CD4-positive, alpha-beta T cell treated with Interleukin-21 for 1 hour (primary cell): ENCODE measurements at places on chromosomes 13 and 19.

DNA sequence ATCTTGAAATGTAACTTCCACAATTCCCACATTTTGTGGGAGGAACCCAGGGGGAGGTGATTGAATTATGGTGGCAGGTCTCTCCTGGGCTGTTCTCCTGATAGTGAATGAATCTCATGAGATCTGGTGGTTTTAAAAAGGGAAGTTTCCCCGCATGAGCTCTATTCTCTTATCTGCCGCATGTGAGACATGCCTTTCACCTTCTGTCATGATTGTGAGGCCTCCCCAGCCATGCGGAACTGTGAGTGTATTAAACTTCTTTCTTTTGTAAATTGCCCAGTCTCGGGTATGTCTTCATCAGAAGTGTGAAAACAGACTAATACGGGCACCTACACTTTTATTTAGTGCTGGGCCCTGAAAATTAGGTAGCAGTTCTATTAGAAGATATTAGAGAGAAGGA lies 45.8 kb downstream of the TNFSF13B start:
- DNase-seq = no peak

- peak; percentile 83 for DNase-seq
Measured at GRCh38 chr13:51451467-51452360, 1.1 kb downstream of the INTS6 start.

- no peak for DNase-seq
Measured at GRCh38 chr19:17235971-17236777, 9.5 kb downstream of the NR2F6 start.

GRCh38 chr19:17794731-17795494 lies at the start of gene B3GNT3:
Gene B3GNT3, plus strand, starts transcription at chr19:17795138. Its CDS starts 12,670 bp downstream, at chr19:17807808.
- no peak for DNase-seq

DNA sequence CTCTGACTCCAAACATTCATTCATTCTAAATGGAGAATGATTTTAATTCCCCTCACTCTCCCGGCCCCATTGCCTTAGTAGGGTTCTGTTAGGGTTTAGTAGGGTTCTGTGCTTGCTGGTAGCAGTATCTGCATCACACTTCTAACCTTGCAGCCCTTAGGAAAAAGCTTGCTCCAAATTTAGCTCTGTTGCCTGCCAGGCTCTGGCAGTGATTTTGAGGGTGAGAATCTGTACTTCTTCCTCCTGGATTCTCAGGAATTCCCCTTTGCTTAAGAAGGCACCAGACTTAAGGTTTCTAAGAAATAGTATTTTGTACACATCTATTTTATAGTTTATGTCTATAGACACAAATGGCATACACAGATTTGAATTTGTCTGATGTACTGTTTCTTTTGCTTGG lies 14.7 kb downstream of the B3GLCT start:
- no peak for DNase-seq

DNA sequence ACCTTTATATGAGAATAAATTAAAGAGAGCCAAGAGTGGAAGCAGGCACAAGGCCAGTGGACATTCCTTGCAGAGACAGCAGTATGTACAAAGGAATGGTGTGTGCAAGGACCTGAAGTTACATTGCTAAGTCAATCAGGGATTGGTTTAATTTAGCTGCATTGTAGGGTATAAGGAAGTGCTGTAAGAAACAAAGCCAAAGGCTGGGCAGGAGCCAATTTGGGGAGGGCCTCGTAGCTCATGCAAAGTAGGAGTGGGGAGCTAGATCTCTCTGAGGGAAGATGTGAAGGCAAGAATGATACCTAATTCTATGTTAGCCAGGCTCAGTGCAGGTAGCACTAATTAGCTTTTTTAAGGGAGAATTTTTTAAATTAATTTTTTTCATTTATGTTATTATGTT lies 76.7 kb downstream of the SLAIN1 start:
- DNase-seq = no peak

DNA sequence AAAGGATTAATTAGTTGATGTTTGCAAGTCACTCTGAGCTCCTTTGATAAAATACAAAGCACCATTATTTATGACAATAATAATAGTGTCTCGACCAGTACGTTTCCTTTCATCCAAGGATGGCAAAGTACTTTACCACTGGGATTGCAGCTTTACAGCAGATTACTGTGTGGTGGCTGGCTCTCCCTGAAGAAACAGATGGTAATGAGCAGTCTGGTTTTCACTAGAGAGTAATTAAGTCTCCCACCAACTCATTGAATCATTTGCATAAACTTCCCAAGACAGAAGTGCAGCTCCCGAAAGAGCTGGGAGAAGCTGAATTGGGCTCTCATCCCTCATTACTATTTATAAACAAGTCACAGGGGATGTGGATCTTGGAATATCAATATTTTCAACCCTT lies 48.7 kb downstream of the KLF5 start:
- no peak for DNase-seq

DNA sequence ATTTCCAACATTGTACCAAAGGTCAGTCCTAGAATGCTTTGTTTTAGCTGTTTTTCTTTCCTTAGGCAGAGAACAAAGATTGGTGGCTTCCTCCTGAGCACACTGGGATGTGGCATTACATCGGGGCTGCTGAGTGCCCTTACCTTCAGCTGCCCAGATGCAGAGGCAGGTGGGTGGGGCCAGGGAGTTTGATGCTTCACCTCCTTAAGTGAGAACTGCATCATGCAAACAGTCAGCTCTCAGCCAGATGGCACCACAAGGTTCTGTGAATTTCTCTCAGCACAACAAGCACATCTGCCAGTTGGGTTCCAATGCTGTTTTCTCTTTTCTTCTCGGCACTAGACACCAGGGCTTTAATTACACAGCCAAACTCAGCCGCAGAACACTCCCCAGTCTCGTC lies 87.4 kb upstream of the UBL3 start:
- peak; percentile 57 for DNase-seq

DNA sequence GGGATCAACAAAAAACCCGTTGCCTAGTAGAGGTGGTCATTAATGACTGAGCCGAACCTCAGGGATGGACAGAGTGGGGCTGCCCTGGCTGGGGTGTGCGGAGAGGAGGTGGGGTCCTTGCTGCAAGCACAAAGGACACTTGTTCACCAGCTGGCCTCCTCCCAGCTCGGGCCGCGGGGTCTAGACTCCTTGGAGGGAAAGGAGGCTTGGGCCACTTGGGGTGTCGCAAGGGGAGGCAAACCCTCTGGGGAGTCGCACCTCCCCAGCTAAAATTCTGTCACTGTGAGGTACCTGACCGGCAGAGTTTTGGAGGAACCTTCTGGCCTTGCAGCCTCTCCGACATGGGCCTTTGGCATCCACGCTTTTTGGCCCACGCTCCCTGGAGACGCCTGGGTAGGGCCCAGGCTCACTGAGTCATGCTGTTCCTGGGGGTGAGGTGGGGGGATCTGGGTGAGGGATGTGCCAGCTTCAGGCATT lies 8.2 kb downstream of the KLHL26 start:
- no peak for DNase-seq

GRCh38 chr13:39335721-39336120 lies 267.3 kb downstream of the LHFPL6 start:
- no peak for DNase-seq

DNA sequence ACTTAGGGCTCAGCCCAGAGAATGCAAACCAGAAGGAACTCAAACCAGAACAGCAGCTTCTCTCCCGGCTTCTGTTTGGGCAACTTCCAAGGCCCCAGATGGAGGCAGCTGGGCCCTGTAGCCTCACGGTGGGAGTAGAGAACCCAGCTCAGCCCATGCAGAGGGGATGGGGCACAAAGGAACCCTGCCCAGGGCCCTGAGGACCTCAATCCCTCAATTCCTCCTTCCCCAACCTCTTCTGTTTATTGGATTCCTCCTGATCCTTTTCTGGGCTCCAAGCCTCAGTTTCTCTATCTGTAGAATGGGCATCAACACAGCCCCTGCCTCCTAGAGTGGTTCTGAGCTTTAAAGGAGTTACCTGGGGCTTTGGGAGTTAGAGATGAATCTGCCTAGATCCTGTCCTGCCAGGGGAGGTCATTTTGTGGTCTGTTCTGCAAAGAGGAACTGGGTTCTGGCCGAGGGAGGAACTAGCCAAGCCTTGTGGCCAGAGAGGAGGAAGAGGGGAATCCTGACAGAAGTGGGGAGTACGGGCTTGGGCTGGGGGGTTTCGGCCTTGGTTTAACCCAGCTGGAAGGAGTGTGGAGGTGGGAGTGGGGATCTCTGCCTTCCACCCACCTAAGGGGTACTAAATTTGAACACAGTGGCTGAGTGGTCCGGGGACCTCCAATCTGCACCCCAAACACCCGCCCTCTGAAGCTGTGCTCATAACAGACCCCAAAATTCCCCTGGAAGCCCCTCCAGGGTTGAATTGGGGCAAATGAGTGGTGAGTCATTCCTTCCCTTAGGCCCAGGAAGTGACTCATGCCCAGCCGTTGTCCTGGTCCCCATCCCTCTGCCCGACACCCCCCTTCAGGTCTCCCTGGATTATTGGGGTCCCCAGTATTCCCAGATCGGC lies 2.7 kb downstream of the ADGRE5 start:
- peak; percentile 85 for DNase-seq

DNA sequence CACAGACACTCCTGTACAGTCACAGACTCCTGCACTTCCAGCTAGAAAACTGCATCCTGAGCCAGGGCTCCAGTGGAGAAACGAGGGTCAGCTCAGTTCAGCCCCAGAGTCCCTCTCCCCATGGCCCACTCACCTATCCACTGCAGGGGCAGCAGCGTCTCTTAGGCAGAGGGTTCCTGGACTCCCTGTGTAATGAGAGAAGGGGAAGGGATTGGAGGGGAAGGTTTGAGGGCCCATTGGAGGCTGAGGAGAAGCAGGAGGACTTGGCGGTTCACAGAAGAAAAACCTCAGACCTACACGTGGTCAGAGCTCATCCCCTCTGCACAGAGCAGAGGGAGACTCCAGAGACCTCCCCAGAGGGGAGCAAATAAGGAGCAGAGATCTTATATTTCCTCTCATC lies 9.2 kb upstream of the CEACAM18 start:
- no peak for DNase-seq

DNA sequence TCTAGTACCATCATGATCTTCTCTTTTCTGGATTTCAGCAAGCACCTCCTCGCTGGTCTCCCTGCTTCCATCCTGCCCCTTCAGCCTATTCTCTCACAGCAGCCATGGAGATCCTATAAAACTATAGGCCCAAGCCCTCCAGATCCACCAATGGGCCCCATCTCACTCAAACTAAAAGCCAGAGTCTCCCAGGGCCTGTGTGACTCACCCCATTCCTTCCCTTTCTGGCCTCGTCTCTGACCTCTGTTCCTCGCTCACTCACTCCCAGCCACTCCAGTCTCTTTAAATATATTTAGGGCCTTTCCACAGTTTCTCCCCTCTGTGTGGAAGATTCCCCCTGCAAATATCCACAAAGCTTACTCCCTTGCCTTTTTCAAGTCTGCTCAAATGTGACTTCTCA lies 89.7 kb downstream of the HSPH1 start:
- DNase-seq = no peak

DNA sequence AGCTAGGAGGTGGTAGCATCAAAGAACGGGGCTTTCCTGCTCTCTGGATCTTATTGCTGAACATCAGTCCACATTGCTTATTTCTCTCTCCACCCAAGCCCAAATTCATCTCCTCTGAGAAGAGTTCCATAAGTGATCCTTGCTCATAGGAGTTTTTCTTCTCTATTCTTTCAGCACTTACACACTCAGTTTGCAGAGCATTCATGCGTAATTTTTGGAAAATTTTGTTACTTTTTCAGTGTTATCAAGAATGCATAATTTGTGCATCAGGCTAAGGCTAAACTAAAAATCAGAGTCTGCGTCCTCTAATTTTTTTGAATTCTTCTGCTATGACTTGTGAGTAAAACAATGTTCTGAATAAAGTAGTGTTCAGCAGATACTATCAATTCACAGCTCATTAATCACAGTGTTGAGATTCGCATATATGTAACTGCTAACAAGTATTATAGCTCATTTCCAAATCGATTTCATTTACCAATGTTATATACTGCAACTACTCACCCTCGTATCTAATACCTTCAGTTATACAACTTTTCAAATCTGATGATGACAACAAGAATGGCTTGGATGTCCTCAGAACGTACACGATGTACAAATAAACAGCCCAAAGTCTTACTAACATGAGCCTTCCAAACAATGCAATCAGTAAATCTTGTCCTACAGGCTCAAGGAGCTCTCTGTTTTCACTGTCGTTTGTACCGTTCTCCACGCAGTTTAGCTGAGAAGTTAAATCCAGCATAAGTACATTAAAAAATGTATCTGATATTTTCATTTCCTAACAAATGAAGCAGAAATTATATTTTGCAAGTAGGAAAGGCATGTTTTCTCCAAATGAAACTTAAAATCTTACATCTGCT lies 36.4 kb upstream of the STARD13 start:
- DNase-seq = no peak

- DNase-seq = no peak
Measured at GRCh38 chr13:51231456-51231855, 9.3 kb downstream of the FAM124A start.

- DNase-seq = no peak
Measured at GRCh38 chr19:8566855-8567254, 10.4 kb downstream of the MYO1F start.

GRCh38 chr13:109816112-109816807 lies 29.9 kb upstream of the IRS2 start:
- DNase-seq = no peak

DNA sequence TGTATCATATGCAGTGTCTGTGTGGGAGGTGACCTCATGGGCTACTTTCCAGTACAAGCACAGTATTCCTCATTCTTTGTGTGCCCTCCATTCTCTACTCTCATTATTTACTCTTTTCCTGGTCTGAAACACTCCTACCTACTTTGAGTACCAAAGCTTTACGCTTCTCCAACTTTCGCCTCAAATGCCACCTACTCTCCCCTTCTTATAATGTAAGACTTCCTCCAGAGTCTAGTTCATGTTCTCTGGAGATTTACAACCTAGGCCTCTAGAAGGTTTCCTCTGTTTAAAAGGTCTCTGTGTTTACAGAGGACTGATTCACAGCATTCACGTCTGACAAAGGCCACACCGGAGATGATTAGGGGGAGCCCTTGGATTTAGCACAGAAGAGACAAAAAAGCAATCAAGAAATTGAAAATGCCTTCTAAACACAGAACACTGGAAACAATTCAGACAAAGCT lies 302.0 kb downstream of the KLF12 start:
- no peak for DNase-seq

GRCh38 chr13:20136781-20137703 lies 23.8 kb downstream of the GJA3 start:
- peak; percentile 33 for DNase-seq

DNA sequence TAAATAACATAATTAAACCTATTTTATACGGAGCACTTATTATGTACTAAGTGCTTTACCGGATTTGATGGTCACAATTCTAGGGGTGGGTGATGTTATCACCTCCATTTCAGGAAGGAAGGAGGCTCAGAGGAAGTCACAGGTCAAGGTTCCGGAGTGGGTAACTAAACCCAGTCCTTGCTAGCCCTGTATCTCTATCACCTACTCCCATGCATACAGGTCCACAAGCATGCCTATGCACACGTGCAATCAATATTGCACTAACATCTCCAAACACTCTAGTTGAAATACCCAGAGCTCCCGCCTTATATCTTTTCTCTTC lies 17.8 kb upstream of the FOSB start:
- DNase-seq = peak; percentile 86

- DNase-seq = no peak
Measured at GRCh38 chr13:50521006-50521830, 322.3 kb downstream of the DLEU7 start.

DNA sequence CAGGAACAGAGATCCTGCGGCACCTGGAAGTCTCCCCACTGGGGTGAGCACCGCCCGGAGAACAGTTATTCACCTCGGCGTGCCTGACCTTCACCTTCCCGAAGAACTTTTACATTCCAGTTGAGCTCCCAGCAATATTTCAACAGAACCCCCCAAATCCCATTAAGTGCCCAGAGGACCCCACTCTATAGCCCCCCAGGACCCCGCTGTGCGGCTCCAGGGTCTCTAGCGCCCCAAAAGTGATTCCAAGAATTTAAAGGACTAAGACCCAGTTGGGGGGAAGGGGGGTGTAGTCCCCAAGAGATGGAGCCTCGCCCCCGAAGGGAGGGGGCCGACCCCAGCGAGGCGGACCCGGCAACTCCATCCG lies 480 bp downstream of the GPR108 start:
- DNase-seq = no peak
